ENCODE measurements at places on chromosomes 12 and 14. TPM values are rescaled to one million over a fixed set of nuclear protein-coding genes. Genes with fewer than 3 reads are reported as not detected.

- no peak for DNase-seq
Measured at GRCh38 chr14:93861836-93862235, 65.3 kb upstream of the FAM181A start.

DNA sequence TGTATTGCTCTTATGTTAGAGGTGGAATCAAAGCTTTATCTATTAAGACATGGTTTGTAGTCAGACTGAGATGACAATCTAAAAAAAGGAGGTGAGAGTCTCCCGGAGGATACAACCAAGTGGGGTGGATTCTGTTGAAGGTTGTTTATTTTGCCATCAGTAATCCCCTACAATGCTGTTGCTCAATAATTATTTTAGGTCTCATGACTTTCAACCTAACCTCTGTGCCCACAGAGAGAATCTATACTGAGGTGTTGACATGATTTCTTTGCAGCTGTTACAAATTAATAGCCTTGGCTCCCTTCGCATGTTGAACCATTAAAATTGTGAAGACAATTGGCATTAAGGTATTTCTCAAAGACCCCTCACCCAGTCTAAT is 28.7 kb upstream of the FOS start:
- DNase-seq: no peak

DNA sequence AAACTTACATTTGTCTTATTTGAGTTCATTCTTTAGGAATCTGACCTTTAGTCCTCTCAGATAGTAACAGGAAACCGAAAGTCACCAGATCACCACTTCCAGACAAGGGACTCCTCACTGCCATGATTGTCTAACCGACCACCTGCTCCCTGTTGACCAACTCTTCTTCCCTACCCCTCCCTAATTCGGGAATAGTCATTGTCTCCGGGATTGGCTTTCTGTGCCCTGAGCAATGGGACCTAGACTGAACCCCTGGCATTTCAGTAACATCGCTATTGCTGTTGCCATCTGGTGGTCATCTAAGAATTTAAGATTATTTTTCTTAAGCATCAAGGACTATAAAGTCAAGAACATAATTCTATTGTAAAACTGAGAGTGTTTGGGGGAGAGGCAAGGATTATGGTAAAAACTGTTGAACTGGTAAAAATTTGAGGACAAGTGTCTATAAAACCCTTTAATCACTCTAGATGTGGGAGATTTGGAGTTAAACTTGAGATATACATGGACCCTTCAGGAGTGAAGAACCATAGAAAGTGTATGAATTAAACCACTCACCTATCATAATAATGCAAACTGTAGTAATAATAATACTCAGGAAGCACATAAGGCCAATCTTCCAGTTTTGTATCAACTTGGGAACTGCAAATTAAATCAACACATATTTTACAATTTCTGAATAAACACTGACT is 6.3 kb downstream of the CLEC2A start:
- peak; percentile 35 for DNase-seq

GRCh38 chr12:52086944-52087835 is 7.7 kb downstream of the SMIM41 start:
- no peak for DNase-seq

DNA sequence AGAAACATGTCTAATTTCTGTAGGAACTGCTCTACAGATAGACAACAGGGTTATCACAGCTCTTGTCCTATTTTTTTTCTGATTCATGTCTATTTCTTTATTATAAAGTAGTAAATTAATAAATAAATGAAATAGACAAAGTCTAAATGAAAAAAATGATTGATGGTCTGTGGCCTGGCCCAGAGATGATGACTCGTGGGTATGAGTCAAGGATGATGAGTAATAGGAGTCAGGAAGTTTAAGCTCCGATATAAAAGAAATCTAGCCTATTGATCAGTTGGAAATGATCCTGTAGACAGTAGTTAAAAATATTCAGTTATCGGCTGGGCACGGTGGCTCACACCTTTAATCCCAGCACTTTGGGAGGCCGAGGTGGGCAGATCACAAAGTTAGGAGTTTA is 90.6 kb upstream of the RTL1 start:
- no peak for DNase-seq

DNA sequence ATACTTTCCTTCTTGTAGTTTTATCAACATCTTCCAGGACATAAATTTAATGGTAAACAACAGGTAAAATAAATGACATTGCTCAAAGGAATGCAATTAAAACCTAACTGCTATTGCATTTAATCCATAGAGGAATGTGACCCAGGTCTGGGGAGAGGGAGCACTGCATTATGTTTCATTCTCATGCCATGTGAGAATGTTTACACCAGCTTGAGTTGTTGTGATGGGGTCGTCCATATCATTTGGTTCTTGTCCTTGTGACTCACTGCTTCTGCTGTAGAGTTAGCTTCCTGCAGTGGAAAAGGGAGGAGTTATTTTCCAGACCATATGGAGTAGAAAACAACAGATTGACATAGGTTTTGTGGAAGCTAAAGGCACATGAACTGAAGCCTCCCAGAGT is 129.3 kb upstream of the PMCH start:
- no peak for DNase-seq

DNA sequence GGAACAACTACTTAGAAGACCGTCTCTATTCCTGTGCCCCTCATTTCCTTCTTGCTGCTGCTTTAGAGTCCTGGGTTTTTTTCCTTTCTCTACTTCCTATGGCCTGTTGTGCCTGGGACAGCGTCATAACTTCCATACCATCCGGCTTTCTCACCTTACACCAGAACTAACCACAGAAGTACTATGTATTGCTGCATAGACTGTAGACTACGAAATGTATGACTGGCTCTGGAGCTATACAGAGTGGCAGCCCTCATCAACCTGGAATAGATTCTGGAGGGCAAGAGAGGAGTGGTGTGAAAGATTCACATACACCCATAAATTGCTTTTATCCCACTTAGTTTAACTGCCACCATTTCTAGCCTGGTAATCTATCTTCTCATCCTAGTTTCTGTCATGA is 16.9 kb upstream of the SRP54 start:
- no peak for DNase-seq

- DNase-seq: peak; percentile 19
Measured at GRCh38 chr14:70108419-70108818, 80.3 kb downstream of the SLC8A3 start.

DNA sequence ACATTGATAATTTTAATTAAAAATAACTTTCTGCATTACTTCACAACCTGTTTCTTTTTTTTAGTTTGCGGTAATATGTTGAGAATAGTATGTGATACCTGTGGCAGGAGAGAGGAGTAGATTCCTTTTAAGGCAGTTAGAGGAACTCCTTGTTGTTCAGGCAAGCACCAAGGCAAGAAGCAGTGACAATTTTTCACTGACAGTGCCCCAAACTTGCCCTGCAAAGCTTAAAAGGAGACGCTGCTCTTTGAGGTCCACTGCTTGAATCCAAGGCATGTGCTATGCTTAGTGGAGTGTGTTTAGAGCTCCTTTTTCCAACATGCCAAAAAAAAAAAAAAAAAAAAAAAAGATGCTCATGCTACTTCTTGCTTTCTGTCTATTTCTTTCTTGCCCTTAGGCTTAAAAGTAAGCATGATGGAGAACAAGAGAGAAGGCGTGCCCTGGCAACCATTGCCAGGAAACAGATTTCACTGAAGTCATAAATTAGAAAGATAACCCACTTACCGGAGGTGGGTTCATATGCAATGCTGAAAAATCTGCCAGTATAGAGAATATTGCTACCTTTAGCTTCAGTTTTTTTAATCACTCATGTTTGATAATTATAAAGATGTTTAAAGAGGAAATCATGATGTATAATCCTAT is 58.3 kb upstream of the DYRK2 start:
- no peak for DNase-seq

DNA sequence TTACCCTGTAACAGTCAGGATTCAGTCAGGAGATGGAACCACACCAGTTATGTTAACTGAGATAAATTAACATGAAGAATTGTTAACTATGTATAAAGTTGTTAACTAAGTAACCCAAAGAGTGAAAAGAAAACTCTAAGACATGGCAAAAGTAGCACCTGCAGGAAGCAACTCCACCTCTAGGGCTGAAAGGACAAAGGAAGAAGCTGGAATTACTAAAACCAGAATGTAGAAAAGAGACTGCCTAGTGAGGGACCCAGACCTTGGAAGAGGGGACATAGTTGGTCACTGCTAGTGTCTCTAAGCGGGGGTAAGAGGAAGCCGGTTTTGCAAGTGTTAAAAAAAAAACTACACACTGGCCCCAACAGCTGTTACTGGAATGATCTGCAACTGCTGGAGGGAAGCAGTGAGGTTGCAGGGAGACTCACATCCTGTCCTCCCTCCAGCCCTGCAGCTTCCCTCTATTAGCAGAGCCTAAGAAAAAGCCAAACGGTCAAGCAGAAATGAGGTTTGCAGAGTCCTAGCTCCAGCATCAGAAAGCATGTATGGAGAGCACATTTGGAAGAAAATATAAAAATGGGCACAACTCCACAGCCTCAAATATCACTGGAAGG is 39.8 kb downstream of the GPR135 start:
- DNase-seq: peak; percentile 93

- no peak for DNase-seq
Measured at GRCh38 chr14:103882503-103883262, 35.3 kb upstream of the PPP1R13B start.

GRCh38 chr14:29607169-29607568 is 320.5 kb downstream of the PRKD1 start:
- DNase-seq: no peak

DNA sequence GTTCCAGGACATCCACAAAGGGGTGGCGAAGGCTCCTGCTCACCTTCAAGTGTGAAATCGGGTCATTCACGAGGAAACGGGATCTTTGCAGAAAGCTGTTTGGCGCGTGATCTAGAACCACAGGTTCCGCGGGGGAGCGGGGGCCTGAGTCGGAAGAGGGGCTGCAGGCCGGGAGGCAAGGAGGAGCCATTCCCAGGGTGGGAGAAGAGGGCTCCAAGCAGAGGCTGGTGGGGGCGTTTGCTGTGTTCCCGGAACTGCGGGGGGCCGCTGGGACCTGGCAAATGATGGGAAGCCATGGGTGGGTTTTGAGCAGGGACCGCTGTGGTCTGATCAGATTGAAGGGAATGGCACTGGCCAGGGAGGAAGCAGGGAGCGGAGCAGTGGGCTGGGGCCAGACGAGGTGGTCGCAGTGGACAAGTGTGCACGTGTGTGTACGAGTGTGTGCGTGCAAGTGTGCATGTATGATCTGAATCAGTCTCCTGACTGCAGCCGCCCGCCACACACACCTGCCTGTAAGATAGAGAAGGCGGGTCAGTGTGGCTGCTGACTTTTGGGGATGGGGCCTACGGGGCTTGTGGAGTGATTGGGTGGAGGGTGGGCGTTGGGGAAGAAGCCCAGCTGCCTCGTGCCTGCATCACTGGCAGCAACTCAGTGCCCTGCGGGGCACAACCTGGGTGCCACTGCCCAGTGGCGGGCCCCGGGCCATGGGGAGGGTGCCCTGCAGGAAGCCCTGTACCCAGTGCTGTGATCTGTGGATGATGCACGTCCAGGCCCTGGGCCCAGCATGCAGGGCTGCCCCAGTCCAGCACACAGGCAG is 141.9 kb downstream of the KIF26A start:
- no peak for DNase-seq

- no peak for DNase-seq
Measured at GRCh38 chr14:87676814-87677437, 316.1 kb downstream of the GALC start.

DNA sequence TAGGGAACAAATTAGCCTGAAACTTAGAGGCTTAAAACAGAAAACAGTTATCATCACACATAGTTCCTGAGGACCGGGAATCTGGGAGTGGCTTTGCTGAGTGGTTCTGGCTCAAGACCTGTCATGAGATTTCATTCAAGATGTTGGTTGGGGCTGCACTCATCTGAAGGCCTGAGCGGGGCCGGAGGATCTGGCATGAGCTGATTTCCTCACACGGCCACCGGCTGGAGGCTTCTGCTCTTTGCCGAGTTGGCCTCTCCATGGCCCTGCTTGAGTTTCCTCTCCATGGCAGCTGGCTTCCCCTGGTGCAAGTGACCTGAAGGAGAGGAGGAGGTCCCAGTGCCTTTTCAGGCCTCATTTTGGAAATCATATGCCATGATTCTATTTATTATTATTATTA is 128.1 kb downstream of the PAPOLA start:
- no peak for DNase-seq

- DNase-seq: no peak
Measured at GRCh38 chr12:124162151-124163110, 132.5 kb upstream of the RFLNA start.

- DNase-seq: no peak
Measured at GRCh38 chr12:78239544-78239943, 408.9 kb downstream of the NAV3 start.

GRCh38 chr14:99755629-99756603 is 37.3 kb upstream of the EML1 start:
- DNase-seq: peak; percentile 89

- no peak for DNase-seq
Measured at GRCh38 chr12:49348781-49349180, 2.1 kb downstream of the DNAJC22 start.

- no peak for DNase-seq
Measured at GRCh38 chr14:96105926-96106441, 66.8 kb downstream of the C14orf132 start.

DNA sequence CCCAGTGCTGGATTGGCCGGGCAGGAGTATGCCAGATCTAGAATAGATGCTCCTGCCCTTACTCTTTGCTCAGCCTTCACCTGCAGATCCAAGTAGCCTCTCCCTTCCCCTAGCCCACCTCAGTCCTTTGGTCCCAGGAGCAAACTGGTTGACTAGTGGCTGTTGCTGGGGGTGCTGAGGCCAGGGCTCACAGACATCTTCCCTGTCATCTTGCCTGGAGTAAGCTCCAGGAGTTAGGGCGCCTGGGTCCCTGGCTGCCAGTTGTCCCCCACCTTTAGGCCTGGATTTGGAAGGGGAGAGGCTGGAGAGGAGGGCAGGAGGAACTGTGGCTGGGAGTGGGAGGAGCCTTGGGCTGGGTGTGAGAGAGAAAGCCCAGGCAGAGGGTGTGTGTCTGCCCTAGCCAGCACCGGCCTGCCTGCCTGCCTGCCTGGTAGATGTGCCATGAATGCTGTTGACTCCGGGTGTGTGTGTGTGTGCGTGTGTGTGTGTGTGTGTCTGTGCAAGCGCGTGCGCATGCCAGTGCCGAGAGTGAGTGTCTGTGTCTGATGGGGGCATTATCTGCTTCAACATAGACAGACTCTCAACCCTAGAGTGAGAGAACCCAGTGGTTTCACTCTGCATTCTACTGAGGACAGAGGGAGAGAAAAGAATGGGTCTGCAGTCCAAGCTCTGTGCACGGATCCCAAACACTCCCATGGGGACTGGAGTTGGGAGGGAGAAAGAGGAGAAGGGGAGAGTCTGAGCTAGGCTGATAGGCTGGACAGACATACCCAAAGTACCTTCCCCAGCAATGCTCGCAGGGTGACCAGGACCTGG is 845 bp upstream of the RARG start:
- DNase-seq: peak; percentile 66

GRCh38 chr14:31902002-31902401 is 175.1 kb upstream of the ARHGAP5 start:
- no peak for DNase-seq

RFX4 gene
- 0.23 TPM for polyA plus RNA-seq

IL26 gene
- polyA plus RNA-seq: not detected

AHNAK2 gene
- polyA plus RNA-seq: 24.0 TPM

PTGDR gene
- 0.23 TPM for polyA plus RNA-seq

IL22 gene
- not detected for polyA plus RNA-seq

IFNG-AS1 gene
- 0.35 TPM for polyA plus RNA-seq

GPX2 gene
- polyA plus RNA-seq: 0.45 TPM

DCP1B gene
- polyA plus RNA-seq: 11.7 TPM

TROAP gene
- polyA plus RNA-seq: 11.4 TPM

Data from muscle of leg (tissue), 16 donors.